ENCODE measurements at places on chromosomes 2 and 18.

- DNase-seq = no peak
Observed at GRCh38 chr2:16559278-16560067, 106.2 kb downstream of the CYRIA start.

GRCh38 chr18:58054041-58054781 is 10.2 kb downstream of the NEDD4L start:
- DNase-seq = peak; percentile 50

DNA sequence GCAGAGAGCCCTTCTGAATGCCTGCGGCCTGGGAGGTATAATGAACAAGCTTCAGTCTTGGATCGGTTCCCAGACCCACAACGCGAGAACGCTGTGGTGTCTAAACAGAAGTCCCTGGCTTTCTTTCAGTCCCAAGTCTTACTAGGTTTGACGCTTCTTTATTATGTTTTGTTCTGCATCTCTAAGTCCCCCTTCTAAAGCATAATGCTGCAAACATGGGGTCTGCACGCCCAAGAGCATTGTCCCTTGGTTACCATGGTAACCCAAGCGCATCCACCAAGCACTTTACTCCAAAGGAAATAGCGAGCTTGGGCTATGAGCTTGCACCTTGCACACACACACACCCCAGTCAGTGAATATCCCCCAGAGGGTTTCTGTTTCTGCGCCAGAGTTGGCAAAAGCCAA is 193.7 kb downstream of the INO80D start:
- no peak for DNase-seq

GRCh38 chr2:205117125-205117524 is 565.2 kb upstream of the NRP2 start:
- DNase-seq = no peak

DNA sequence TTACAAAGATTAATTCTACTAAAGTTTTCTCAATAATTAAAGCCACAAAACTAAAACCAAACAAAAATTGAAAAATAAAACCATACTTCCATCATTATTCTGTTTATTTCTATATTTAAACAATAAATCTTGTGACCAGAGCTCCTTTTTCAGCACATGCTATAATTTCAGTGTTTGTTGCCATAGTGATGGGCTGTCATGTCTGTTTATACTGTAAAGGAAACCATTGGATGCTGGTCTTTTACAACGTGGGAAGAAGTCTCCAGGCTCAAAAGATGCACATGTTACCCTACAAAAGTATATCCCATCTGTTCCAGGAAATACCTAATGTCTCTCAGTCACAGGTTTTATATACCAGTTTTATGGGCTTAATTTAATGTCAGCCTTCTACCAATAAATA is 100.1 kb upstream of the MC2R start:
- DNase-seq = no peak

DNA sequence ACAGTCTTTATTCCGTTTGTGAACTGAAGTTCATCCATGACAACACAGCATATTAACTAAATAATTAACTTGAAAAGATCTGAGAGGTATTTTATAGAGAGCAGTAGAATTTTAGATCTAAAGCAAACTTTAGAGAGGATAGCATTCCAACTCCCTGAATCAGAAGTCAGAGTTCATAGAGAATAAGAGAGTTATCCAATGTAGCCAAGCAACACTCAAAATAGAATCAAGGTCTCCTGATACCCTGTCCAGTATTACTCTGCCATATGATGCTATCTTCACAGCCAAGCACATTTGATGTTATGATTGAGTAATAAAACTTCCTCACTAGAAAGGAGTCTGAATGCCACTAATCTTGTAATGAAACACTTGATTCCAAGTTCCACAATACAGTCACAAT is 55.5 kb downstream of the RIT2 start:
- DNase-seq = no peak

DNA sequence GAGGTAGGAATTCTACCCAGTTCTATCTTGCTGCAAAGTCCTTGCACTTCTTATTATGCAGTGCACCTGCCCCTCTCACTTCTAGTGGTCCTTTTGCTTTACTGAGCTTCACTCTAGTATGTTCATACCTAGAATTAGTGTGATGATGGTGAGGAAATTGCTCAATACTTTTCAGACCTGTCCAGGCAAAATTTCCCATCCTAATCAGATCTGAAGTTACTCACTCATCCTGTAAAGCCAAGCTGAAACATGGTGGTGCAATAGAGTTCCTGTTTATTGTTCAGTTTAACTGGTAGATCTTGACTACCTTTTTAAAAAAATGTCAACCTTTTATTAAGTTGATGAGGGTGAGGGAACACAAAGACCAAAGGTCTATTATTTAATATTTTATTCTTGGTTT is 12.6 kb upstream of the FIGN start:
- no peak for DNase-seq

Measured in hepatic stellate cell (primary cell).